Right lung (tissue), 10 donors: ENCODE measurements at places on chromosomes 3 and 15.

- no peak for DNase-seq
Measured at GRCh38 chr3:120688121-120688520, 6.1 kb upstream of the HGD start.

- DNase-seq = no peak
Measured at GRCh38 chr3:99485286-99485685, 153.1 kb upstream of the COL8A1 start.

DNA sequence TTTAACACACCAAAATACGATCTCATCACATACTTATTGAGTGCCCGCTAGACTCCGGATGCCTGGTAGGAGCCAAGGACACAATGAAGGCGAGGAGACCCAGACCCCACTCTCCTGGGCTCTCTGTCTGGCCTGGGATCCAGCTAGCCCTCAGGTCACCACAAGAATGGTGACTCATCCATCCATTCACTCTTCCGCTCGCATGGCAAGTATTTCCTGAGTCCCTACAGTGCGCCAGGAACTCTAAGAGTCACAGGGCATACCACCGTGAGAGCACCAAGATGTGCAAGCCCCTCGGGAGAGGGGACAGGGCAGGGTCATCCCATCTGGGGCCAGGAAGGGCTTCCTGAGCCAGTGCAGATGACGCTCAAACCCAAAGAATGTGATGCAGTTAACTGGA is 101.6 kb upstream of the PRR20G start:
- no peak for DNase-seq

GRCh38 chr3:136885357-136886213 is 23.6 kb downstream of the NCK1 start:
- no peak for DNase-seq

DNA sequence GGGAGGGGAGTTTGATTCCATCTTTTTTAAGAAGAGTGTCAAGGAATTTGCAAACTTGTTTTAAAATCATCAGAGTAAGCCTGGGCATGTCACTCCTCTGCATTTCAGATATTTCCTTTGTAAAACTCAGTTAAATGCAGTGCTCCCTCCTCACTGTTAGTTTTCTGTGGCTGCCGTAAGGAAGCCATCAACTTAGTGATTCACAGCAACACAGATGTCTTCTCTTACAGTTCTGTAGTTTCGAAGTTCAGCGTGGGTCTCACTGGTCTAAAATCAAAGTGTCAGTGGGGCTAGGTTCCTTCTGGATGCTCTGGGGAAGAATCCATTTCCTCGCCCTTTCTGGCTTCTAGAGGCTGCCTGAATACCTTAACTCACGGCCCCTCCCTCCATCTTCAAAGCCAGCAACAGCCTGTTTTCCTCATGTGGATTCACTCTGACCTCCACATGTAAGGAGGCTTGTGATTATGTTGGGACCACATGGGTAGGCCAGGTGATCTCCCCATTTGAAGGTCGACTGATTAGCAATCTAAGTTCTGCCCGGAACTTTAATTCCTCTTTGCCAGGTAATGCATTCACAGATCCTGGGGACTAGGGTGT is 12.4 kb downstream of the ISG20 start:
- DNase-seq = no peak

GRCh38 chr3:73681610-73682009 is 56.9 kb upstream of the PDZRN3 start:
- no peak for DNase-seq

- DNase-seq = no peak
Measured at GRCh38 chr15:60520013-60520824, 41.3 kb upstream of the ICE2 start.

DNA sequence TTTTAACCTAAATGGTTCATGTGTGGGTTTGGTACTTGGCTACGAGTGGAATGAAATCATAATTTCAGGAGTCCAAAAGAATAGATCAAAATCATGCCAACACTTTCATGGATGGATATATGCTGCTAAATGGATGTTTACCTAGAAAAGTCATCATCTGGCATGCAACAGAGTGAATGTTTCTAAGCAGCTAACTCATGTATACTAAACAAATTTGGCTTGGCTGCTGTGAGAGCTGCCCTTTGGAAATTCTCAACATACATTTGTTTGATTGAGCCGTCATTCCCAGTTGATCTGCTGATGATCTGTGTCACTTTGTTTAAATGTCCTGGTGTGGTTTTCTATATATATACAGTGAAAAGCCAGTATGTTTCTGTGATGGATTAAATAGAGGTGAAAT is 263.3 kb downstream of the MECOM start:
- no peak for DNase-seq

DNA sequence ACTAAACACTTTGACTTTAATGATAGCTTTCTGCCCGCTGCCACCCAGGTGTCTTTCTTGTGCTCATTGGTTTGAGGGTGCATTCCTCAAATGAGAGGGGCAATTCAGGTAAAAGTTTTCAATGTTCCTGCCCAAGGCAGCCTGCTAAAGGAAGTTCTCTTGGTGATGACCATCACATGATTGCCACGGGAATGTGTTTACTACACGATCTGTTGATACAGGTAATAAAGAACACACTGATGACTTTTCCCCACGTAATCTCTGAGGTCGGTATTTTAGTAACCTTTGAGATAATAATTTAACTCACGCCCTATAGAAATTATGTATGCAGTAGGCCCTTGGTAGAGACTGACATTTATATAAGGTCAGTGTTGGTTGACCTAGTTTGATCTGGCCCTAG is 39.3 kb downstream of the FNDC3B start:
- no peak for DNase-seq

DNA sequence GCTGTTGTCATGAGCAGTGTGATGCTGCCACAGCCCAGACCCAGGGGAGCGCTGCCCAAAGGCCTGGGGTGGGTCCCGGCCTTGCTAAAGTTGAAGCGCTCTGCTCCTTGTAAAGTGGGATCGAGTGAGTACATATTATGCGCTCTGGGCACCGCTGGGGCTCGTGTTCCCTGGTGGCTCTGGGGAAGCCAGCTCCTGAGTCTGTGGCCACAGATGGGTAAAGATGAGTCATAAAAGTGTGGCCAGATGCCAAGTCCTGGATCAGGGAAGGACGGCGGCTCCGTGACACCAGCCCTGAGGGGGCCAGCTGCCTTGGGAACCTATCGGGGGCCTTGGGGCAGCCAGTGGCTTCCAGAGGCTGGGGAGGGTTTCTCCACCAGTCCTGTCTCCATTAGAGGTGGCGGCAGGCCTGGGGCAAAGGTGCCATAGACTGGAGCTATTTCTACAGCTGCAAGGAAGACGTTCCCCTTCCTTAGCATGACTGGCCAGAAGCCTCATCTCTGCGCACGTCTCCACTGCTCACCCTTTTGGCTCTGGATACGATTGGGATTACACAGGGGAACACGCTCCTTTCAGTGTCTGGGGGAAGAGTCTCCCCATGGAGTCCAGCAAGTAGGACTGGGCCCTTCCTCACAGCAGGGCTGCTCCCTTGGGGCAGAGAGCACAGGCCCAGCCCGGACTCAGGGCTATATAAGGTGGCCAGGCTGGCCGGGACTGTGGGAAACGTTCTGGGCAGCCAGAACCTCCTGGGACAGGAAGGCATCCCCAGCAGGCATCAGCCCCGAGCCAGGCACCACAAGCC is 1.2 kb upstream of the ITIH4 start:
- no peak for DNase-seq

DNA sequence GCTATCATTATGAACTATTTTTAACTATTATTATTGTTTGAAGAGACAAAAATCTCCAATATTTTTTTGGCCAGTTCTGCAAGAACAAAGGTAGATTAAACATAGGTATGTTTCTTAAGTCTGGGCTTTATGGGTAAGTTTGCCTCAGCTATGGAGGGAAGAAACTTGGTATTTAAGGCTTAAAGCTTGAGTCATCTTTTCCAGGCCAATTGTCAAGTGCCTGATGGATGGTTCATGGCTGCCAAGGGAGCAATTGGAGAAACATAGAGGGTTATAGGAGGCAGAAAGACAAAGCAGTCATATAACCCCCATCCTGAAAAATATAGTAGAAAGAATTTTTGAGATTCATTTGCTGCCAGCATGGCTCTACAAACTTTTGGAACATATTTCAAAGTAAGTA is 7.2 kb upstream of the STAC start:
- no peak for DNase-seq

GRCh38 chr3:183281126-183281797 is 28.2 kb downstream of the B3GNT5 start:
- no peak for DNase-seq

- no peak for DNase-seq
Measured at GRCh38 chr15:97849183-97849582, 111.3 kb upstream of the ARRDC4 start.

- DNase-seq = peak; percentile 35
Measured at GRCh38 chr15:83205725-83206324, 1.8 kb downstream of the HDGFL3 start.

DNA sequence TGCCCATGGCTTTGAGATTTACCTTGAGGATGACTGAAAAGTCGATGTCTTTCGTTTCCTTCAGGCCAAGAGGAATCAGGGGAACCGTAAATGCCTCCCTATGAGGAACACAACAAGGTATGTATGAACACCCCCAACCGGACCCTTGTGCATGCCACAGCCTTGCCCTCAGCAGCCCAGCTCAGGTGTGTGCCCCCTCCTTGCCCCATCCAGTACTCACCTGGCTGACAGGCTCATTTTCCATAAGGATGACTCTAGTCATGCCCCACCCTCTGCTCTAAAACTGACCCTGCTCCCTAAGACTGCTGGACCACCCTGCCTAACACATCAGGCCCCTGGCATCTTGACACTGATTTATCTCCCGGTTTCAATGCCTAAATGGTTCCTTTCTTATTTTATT is 270.0 kb downstream of the GOLGA6L6 start:
- no peak for DNase-seq

GRCh38 chr15:43975326-43975725 is 148.5 kb downstream of the WDR76 start:
- no peak for DNase-seq

DNA sequence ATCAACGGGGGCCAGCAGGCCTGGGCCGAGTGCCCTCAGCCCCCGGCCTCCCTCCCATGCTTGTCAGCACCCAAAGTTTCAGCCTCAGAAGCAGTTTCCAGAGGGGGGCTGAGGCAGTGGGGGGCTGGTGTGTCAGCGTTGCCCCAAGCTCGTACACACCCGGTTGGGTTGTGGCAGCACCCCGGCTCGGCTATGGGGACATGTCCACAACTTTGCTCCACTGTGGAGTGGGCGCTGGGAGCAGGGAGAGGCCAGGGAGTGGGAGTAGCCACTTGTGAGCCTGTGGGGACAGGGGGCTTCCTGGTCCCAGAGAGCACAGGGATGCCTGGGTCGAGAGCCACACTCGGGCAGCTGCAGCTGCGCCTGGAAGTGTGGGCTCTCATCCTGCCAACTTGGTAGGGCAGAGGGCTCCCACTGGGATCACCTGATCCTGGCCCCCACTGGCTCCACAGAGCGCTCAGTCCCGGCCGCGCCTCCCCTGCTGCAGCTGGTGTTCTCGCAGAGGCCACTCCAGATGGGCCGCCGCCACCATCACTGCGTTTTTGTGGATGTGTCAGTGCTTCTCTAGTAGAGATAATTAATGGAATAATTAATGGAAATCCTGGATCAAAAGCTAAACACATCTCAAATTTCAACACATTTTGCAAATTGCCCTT is 75.1 kb downstream of the NR1D2 start:
- no peak for DNase-seq

DNA sequence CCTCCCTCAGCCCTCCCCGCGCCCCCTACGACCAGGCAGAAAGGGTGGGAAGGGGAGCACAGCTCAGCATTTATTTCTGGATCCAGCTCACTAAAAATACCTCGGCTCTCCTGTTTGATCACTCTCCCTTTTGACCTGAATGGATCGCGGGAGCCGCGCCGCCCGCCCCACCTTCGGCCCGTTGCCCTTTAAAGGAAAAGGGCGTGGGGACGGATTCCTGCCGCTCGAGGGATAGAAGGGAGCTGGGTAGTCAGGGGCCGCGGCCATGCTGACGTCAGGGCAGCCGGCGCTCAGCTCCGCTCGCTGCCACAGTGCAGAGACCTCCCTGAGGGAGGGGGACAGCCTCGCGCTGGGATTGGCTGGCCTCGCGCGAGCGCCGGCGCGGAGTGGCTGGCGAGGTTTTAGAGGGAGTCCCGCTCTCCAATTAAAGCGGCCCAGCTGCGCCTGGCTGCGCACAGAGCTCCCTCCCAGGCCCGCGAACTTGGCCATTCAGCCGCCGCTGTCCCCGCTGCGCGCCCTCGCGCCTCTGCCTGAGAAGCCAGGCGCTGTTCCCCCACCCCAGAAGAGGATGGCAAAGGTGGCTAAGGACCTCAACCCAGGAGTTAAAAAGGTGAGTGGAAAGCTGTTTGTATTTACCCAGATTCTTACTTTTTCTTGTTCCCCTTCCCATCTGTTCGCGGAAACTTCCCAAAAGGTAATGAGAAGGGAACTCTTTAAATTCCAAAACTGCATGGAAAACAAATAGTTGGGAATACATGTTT is at the start of gene LMCD1:
Gene LMCD1, plus strand, starts transcription at position 453 of the 761 bp plus-strand sequence. Its CDS starts 116 bp downstream, at position 569.
- peak; percentile 96 for DNase-seq

- DNase-seq = no peak
Measured at GRCh38 chr3:80535286-80535685, 767.5 kb upstream of the ROBO1 start.

- DNase-seq = no peak
Measured at GRCh38 chr15:90801803-90802202, 66.6 kb upstream of the FURIN start.

- no peak for DNase-seq
Measured at GRCh38 chr3:193906849-193907410, 229.0 kb upstream of the HES1 start.

- DNase-seq = no peak
Measured at GRCh38 chr15:46014532-46014931, 379.7 kb downstream of the SQOR start.

GRCh38 chr3:195859846-195860411 is 48.2 kb upstream of the MUC4 start:
- no peak for DNase-seq

DNA sequence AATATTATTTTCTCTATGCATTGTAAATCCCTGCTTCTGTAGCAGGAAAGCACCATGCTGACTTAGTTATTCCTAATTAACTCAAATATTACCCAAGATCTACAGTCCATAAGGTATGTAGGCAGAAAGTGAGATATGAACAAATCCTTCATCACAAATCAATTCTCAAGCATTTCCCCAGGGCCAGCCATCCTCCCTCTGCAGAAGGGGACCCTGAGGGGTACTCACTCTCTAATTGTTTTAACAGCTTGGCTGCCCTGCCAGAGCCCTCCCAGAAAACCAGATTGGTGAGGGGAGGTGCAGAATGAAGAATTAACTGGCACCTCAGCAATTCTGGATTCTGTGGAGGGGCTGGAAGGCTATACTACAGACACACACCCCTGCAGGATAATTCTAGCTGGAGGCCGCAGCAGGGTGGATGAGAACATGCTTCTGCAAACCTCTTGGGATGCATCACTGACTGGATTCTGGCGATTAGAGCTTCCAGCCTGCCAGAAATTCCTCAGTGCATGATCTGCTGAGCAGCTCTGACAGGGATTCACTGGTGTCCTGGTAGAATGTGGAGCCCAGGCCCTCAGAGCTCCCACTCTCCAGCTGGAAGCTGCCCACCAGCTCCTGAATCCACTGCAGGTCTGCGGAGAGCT is 88.6 kb upstream of the HERC1 start:
- no peak for DNase-seq
